ENCODE measurements at places on chromosomes 12 and 14.

- no peak for DNase-seq
Measured at GRCh38 chr12:8127138-8127537, 3.7 kb downstream of the CLEC4A start.

DNA sequence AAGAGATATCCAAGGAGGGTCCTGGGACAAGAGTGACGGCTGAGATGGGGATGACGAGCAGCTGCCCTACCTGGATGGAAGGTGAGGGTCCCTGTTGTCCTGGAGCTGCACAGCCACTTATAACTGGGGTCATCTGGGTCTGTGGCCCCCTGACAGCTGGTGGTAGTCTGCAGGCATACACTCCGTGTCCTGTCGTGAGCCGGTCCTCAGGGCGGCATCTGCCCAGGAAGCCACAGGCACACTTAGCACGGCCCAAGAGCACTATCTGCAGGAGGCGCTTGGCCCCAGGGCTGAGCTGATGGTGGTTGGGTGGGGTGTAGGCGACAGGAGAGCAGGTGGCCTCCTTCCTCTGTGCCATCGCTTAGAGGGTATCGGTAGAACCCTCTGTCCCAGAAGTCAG lies 248.1 kb downstream of the CACNA1C start:
- no peak for DNase-seq

GRCh38 chr12:1670358-1671268 lies 20.3 kb upstream of the ADIPOR2 start:
- DNase-seq: no peak

DNA sequence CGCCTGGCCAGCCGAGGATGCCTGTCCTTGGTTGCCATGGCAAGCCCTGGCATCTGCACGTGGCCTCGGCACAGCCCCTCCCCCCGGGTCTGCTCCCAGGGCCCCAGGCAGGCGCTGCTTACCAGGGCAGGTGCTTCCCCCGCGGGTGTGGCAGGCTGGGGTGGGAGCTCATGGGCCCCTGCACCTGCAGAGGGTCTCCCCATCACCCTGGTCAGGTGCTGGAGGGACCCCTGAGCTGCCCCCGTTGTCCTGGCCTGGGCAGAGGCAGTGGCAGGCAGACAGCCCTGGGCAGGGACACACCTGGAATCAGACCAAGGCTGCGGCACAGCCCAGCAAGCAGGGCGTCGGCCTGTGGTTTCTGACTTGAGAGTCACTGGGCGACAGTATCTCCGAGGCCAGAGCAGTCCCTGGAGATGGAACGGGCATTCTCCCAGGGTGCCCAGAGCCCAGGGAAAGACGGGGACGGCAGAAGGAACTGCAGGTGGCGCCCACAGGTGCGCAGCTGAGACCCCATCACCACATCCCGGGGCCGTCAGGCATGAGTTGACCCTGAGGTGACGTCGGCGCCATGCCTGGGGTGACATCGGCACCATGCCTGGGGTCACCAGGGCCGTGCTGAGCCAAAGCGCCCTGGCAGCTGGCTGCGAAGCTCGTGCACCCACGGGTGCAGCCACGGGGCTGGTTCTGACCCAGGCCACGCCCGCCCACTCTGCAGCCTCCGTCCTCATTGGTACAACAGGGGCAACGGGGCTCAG lies 56.1 kb upstream of the FBRSL1 start:
- no peak for DNase-seq
